Osteoblast (primary cell): ENCODE measurements at places on chromosomes 3 and 15. TPM values are rescaled to one million over a fixed set of nuclear protein-coding genes. Genes with fewer than 3 reads are reported as not detected.

DNA sequence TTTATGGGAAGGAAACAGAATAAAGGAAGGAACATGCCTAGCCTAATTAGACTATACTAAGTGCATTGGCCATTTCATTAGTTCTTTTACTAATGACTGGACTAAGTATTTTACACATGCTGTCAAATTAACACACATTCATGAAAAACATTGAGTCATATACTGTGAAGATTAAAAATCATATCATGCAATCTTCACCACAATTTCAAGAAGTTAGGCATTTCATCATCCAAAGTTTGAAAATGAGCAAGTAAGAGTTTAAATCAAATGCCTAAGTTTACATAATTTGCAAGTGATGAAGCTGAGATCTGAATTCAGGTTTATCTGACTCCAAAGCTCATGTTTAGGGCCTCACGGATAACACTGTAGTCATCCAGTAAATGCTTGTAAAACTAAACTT lies 601.0 kb downstream of the PDCD6IP start:
- no peak for DNase-seq

- no peak for DNase-seq
Measured at GRCh38 chr3:56205406-56205805, 262.9 kb downstream of the ERC2 start.

DNA sequence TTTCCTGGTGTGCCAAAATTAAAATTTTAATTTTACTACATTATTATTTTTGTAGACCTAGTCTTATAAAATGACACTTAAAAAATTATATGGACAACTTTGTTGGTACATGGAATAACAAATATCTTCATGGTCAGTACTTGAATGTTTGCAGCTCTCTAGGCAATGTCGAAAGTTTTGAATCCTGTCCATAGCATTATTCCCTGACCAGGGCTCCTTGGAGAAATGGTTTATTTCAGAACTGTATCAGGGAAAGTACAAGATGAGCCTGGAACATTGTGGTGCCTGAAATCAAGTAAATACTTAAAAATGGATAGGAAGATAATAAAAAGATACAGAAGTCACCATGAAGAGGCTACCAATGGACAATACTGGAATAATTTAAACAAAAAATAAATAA lies 47.6 kb downstream of the ALDH1A2 start:
- DNase-seq = no peak

DNA sequence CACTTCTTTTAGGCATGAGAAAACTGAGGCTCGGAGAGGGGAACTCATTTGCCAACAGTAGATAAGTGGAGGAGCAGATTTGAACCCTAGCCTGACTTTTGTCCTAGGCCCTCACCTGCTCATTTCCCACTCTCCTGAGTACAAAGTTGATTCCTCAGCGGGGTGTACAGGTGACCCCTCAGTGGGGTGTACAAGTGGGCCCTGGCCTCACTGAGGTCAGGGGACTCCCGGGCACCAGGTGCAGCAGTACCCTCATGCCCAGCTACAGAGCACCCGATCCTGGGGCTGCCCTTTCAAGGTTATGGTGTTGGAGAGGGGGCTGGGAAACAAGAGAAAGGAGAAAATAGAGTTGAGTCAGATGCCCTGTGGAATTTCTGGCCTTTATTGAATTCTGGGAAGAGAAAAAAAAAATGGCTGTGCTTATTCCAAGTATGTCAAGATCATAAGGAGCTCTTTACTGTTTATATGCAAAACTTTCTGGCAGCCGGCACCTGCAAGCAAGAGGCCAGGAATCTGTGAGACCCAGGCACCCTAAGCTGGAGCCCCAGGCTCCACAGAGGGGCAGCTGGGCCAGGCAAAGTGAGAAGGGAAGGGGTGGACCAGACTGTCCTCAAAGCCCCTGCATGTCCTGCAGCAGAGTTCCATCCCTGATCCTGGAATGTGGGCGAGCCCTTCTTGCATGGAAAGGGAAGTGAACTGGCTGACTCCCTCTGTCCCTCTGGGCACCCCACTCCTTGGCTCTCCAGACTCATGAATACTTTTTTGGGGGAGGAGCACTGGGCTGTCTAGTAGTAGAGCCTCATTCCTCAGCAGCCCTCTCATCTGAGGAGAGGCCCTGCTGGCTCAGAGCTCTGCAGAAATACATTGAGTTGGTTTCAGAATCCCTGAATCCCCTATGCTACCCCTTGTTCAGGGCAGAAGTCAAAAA lies 43.1 kb downstream of the AMOTL2 start:
- peak; percentile 90 for DNase-seq

The PCOLCE2 gene
- total RNA-seq = 19.7 and 21.4 TPM in 2 replicates

DNA sequence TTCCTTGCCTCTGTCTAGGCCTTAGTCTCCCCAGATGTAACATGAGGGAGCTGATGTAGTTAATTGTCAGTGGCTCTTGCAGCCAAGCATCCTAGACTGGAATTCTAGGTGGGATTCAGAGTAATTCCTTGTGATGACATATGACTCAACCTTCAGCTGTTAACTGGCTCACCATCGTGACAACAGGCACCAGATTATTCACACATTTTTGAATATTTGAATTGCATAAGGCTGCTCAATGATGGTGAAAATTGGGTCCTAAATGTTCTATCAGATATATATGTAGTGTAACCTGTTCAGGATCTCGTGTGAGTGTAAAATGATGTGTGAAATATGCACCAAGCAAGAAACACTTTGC lies 405.1 kb downstream of the LPP start:
- DNase-seq = no peak

DNA sequence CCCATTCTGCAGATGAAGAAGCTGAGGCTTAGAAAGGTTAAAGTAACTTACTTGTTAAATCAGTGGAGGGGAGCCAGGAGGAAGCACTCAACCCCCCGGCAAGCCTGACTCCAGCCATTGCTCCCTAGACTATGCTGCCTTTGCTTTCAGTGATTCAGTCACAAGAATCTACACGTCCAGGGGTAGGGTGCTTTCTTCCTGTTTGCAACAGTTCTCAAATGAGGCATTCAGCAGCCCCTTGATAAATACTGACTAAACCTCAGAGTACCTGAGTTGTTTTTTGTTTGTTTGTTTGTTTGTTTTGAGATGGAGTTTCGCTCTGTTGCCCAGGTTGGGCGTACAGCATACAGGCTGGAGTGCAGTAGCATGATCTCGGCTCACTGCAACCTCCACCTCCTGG lies 28.6 kb downstream of the MAGEF1 start:
- DNase-seq = no peak

DNA sequence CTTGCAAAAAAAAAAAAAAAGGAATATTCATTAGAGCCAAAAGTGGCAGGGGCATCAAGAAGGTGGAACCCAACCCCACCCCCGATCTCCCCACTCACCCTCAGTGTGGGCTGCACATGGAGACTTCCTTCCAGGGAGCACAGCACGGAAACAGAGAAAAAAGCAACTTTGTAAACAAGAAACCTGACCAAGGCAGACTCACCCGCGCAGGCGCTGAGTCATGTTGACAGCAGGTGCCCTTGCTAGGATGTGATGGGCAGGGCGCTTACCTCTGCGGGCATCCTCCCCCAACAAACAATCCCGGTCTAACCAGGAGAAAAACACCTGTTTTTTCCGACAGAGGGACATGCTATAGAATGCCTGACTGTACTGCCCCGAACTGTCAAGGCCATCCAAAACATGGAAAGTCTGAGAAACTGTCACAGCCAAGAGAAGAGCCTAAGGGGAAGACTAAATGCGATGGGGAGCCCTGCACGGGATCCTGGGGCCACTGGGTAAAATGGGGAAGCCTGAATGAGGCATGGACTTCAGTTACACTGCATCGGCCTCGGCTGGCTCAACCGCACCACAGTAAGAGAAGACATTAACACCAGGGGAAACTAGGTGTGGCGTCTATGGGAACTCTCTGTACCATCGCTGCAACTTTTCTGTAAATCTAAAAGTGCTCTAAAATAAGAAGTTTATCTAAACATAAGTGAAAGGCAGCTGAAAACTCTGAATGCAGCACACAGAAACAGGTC lies 66.7 kb upstream of the GATA2 start:
- DNase-seq = peak; percentile 72

The CCDC39 gene
- total RNA-seq = not detected in 2 replicates

- no peak for DNase-seq
Measured at GRCh38 chr3:134445636-134446035, 40.1 kb downstream of the ANAPC13 start.

The PEAK1 gene
- total RNA-seq = 128 and 133 TPM in 2 replicates

GRCh38 chr15:35519541-35520149 lies 26.3 kb downstream of the DPH6 start:
- no peak for DNase-seq
